ENCODE measurements at places on chromosomes 3 and 15.
A peak's percentile ranks its signal among the peaks of the same experiment; 100 is the strongest.

DNA sequence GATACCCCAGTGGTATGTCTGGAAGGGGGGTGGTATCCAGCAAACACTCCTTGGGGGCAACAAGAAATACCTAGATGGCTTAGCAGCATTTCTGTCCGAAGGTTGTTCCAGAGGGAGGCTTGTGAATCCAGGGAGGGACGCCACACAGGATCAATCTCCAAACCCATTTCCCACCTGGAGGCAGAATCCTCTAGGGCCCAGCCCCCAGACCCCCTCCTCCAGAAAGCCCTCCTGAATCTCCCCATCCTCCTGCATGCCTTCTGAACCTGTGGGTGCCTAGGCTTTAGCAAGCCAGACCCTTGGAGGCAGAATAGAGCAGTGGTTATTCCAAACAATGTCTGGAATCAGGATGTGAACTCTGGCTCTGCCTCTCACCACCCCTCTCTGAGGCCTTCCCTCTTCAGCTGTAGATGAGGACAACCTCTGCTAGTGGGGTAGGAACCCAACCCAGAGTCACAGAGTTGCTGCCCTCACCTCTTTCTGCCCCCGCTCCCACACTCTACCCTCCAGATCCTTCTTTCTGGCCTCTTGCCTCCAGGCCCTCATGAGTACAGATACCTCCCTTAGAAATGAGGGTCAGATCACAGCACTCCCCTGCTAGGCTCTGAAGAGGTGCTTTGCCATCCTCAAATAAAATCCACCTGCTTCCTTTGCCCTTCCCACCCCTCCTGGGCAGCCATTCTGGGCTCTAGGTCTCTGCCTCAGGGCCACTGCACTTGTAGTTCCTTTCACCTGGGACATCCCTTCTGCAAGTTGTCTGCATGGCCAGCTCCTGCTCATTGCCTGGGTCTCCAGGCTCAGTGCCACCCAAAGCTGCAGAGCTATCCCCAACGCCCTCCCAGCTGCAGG is 8.1 kb downstream of the CISH start:
- no peak for DNase-seq

DNA sequence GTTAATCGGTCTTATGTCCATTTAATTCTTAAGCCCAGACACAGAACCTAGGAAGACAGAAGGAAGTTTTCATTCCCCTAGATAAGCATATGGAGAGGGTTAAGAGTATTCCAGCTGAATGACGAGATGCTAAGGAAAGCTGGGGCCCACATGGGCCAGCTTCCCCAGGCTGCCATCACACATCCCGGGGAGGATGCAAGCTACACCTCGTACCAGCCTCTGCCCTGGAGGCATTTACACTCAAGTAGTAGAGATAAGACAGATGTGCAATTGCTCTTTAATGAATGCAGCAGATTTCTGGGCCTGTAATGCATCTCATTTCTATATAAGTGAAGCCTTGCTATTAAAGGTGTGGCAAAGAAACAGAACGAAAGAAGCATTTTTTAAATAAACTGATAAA is 144.5 kb downstream of the MEX3B start:
- DNase-seq = no peak

DNA sequence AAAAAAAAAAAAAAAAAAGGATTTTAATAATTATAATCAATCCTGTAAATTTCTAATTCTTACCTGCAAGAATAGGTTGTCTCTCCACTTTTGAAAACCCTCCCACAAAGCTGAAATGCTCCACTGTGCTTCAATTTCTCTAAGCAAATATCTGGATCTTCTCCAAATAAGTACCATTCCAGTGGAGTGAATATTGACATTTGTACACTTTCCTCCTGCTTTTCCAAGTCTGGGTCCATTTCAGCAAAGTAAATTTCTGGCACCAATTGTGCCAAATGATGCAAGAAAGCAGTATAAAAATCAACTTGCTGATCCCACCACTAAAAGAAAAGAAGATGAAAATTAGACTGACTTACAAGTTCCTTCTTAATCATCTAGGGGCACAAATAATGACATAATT is 19.9 kb downstream of the UBR1 start:
- DNase-seq = no peak

DNA sequence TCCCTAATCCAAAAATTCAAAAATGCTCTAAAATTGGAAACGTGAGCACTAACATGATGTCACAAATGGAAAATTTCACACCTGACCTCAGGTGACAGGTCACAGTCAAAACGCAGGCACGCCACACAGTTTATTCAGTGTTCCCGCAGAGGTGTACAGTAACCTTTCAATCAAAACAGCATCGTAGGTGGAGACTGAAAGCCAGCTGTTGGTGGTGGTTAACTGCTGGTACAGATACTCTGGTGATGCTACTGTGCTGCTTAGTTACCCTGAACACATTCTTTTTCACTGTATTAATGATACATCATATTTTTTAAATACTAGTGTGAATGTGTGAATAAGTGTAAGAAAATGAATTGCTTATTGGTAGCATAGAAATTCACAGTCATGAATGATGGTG is 23.8 kb downstream of the RAB11A start:
- no peak for DNase-seq

- no peak for DNase-seq
Measured at GRCh38 chr3:184633237-184633579, 71.6 kb downstream of the EPHB3 start.

DNA sequence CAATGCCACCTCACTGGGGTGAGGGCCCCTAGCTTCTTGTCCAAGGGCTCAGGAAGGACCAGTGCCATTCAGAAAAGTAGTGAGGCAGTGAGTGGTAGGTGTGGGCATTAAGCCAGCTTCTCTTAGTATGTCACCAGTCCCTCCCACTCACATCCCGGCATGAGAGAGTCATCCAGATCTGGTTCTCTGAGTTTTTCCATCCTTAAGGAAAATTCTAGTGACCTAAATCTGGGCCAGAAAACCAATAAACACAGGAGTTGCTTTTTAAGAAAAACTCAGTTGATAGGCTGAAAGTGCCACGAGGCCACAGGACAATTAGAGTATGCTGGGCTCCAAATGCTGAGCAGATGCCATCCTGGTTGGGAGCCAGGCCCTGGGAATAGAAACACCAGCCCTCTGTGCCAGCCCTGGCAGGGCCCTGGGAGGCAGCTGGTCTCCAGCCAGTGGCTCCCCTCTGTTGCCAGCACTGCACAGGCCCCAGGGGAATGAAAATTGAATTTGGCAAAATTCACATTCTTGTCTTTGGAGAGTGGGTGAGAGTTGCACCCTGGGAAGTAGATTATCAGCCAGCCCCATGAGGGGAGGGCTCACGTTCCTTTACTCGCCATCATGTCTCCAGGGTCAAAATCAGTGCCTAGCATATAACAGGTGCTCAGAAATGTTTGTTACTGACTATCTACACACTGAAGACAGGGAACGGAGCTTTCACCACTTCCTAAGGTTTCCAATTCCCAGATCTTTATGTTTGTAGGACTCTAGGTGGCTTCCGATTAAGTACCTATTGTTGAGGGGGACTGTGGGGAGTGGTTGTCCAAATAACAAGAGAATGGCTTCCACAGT is 52.8 kb downstream of the FAM43A start:
- peak; percentile 87 for DNase-seq

DNA sequence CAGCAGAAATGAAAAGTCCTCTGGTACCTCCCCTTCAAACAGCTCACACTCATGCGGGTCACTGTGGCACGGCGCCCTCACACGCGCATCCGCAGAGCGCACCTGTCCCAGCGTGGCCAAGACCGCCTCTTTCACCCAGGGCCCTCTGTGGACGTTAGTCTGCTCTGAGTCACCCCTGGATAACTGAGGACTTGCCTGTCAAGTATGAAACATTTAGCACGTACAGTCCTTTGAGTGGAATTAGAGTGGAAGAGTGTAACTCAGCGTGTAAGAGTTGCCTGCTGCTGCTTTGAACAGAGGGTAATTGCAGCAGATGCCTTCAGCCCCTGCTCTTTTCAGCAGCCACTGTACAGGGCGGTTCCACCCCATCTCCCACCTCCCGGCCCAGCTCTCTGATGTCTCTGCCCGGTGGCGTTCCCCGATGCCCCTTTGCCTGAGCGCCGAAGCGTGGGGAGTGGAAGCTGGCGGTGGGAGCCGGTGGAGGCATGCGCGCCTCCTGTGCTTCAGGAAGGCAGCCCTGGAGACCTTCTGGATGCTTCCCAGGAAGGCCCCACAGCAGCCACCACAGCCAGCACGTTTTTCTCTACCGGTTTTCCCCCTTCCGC is 23.0 kb downstream of the CPN2 start:
- peak; percentile 90 for DNase-seq

DNA sequence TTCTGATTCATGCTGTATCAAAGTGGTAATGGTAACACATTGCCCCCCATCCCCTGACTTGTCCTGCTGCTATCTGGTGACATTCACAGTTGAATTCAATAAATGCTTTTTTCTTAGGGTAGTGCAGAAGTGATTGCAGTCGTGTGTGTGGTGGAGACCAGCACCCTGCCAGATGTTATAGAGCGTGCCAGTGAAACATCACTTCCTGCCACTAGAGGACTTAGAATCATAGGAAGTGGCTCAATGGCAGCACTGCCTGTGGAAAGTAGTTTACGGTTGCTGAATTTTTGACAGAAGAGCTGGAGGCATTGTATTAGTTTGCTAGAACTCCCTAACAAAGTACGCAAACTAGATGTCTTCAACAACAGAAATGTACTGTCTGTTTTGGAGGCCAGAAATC is 37.4 kb upstream of the P2RY12 start:
- no peak for DNase-seq

- no peak for DNase-seq
Measured at GRCh38 chr15:87489902-87490665, 766.5 kb downstream of the NTRK3 start.

- DNase-seq = no peak
Measured at GRCh38 chr15:27871902-27872260, 227.2 kb downstream of the OCA2 start.

DNA sequence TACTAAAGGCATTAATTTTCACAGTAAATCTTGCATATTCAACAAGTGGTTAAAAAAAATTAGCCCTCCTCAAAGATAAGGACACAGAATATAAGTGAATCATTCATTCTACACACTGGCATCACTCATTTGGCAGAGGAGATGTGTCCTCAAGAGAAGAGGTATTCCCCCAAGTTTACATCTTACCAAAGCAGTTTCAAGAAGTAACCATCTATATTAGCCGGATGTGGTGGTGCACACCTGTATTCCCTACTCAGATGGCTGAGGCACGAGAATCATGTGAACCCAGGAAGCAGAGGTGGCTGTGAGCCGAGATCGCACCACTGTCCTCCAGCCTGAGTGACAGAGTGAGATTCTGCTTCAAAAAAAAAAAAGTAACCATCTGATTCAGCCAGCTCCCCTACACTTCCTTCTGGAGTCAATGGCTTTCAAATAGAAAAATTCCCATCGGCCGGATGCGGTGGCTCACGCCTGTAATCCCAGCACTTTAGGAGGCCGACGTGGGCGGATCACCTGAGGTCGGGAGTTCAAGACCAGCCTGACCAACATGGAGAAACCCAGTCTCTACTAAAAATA is 15.4 kb downstream of the RAF1 start:
- DNase-seq = no peak

DNA sequence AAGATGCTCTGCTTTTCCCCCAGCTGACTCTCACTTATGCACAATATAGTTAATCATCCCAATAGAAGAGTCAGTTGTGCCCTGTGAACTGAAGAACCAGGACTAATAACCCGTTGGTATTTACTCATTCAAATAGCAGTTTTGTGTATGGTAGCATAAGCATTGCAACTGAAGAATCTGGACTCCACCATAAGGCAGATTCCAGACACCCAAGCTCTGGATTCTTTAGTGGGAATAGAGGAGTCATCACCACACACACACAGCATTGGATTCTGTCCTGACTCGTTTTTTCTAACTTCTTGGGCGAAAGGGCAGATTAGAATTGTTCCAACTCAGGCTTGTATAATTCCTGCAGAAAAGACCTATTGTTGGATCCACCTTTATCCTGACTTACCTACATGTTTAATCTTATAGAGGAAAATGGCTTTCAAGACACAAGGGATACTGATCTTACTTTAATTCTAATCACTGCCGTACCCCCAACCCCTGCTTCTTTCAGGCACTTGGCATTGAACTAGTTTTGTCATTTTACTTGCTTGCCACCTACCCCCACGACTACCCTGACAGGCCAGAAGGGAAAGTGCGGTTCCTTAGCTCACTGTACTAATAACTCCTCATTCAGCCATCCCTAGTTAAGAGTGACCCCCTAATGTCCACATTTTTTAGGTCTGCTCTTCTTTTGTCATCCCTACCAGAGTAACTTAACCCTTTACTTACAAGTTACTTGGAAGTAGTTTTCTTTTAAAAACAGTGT is 42.3 kb downstream of the NKIRAS1 start:
- DNase-seq = no peak

GRCh38 chr3:71862371-71863140 is 77.6 kb upstream of the PROK2 start:
- DNase-seq = no peak

DNA sequence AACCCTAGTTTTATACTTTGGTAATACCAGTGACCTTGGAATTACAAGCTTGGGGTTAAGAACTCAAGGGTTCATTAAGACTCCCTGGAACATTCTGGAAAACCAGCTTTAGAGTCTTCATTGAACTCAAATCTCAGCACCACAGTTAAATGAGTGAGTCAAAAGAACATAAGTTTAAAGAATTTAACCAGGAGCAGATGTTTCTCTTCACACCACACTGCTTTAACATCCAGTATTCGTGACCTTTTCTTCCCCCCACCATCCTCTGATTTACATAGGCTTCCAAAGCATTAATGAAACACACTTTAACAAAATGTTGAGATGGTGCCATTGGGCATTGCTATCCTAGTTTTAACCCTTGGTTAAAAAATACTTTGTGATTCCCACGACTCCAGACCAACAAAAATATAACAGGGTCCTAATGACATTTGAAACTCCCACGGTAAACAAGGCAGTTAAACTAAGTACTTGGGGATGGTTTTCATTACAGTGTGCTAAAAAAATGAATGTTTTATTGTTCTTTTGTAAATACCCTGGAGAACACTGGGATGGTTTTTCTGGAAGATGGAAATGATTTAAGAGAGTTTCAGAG is 123.9 kb downstream of the OXNAD1 start:
- no peak for DNase-seq

GRCh38 chr15:61829514-61829889 is 230.7 kb downstream of the VPS13C start:
- no peak for DNase-seq

DNA sequence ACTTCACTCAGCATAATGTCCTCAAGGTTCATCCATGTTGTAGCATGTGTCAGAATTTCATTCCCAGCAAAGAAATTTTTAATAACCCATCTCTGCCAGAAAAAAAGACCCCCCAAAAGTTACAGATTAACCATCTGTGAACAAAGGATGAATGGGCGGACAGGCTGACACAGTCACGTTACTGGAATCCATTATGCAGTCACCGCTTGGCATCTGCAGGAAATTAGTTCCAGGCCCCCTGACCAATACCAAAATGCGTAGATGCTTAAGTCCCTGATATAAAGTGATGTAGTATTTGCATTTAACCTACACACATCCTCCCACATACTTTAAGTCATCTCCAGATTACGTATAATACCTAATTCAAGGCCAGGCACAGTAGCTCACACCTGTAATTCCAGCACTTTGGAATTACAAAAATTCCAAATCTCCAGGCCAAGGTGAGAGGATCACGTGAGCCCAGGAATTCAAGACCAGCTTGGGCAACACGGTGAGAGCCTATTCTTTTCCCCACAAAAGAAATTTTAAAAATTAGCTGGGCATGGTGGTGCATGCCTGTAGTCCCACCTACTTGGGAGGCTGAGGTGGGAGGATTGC is 1.5 kb upstream of the SLC12A8 start:
- no peak for DNase-seq

- DNase-seq = no peak
Measured at GRCh38 chr3:73592154-73593144, 32.3 kb downstream of the PDZRN3 start.

Measured in M059J (cell line).